ENCODE measurements at places on chromosomes 3 and 15. TPM values are rescaled to one million over a fixed set of nuclear protein-coding genes. Genes with fewer than 3 reads are reported as not detected.

Gene GOLGA6L10
- total RNA-seq: 0.59 TPM

Gene MEGF11
- 0.70 TPM for total RNA-seq

Gene GNB5
- 52.7 TPM for total RNA-seq

Gene CLSTN2
- total RNA-seq: 0.02 TPM

Gene NEK10
- 1.2 TPM for total RNA-seq

Gene CLDN16
- 0.34 TPM for total RNA-seq

Gene SEMA3G
- total RNA-seq: 0.12 TPM

Gene DPPA4
- total RNA-seq: not detected

Gene HACL1
- total RNA-seq: 23.7 TPM

Gene ONECUT1
- 0.51 TPM for total RNA-seq

Gene CSPG4
- total RNA-seq: 0.04 TPM

Gene SLC6A1
- total RNA-seq: not detected

Gene DYNLT2B
- total RNA-seq: 24.0 TPM

Gene ACKR4
- total RNA-seq: not detected

Gene TMCO5A
- total RNA-seq: not detected

Gene ZNF860
- total RNA-seq: 0.90 TPM

Gene IGSF11
- total RNA-seq: 4.4 TPM

Gene CFAP92
- total RNA-seq: not detected

Gene CELF6
- total RNA-seq: 0.07 TPM

Gene PCCB
- total RNA-seq: 28.5 TPM

Gene SNAP23
- total RNA-seq: 55.9 TPM

Gene ECE2
- total RNA-seq: not detected

Gene TM6SF1
- not detected for total RNA-seq

Gene GOLGA6L26
- total RNA-seq: not detected

Gene C3orf52
- 12.5 TPM for total RNA-seq

Gene CNOT10
- total RNA-seq: 34.5 TPM

Gene GLDN
- not detected for total RNA-seq

Gene TEX55
- total RNA-seq: not detected

Gene HTR3E
- not detected for total RNA-seq

Gene CEP19
- 2.8 TPM for total RNA-seq

Gene LSAMP
- 0.04 TPM for total RNA-seq

Gene DNAJA4
- not detected for total RNA-seq

Gene PYGO1
- total RNA-seq: 7.9 TPM

Gene ZCWPW2
- not detected for total RNA-seq

Gene CP
- 7.0 TPM for total RNA-seq

Gene HYAL1
- 0.80 TPM for total RNA-seq

Gene CLDN11
- total RNA-seq: not detected

Gene SOX14
- not detected for total RNA-seq

Gene EPHA3
- total RNA-seq: not detected

Gene HIGD2B
- total RNA-seq: not detected

Gene RETNLB
- total RNA-seq: not detected

Gene DIS3L
- total RNA-seq: 36.1 TPM

Gene SFMBT1
- 9.2 TPM for total RNA-seq

Gene KBTBD13
- total RNA-seq: not detected

Gene BMF
- total RNA-seq: 1.6 TPM

Gene RFT1
- 29.2 TPM for total RNA-seq

Gene GOLGA6B
- not detected for total RNA-seq

Gene SNURF
- total RNA-seq: 8.4 TPM

Gene TGM4
- 0.12 TPM for total RNA-seq

Gene GOLGA8M
- total RNA-seq: not detected

Gene THSD4
- total RNA-seq: 33.5 TPM

Gene CADPS
- total RNA-seq: not detected

Gene JAGN1
- total RNA-seq: 81.7 TPM

Gene PLA2G4D
- total RNA-seq: not detected

Gene GOLGA8N
- total RNA-seq: 1.5 TPM
